ENCODE measurements at places on chromosomes 13 and 19.

DNA sequence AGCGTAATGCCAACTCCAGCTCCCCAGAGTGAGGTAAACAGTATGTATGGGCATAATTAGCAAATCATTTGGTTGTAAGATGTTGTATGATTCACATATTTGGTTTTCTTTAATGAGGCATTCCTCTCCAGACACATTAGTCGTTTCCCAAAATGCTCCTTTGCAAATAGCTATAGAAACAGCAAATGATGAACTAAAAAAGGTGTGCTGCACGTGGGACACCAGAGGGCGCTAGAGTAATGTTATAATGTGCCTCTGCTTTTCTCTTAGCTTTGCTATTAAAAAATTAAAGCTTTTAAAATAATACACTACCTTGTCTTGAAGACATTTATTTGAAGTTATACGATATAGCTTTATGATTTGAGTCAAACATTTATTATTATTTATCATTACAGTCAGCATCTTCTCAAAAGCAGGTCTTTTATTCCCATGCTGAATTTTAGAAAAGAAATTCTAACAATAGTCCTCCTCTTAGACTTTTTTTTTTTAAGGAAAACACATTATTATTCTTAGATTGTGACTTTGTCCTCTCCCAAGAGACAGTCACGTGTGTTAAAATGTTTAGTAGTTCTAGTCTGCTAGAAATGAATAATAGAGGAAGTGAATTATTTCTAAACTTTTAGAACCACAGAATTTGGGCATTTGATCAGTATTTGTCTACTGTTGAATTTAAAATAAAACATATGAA, 121.6 kb upstream of the FRY start:
- peak; percentile 36 for DNase-seq

DNA sequence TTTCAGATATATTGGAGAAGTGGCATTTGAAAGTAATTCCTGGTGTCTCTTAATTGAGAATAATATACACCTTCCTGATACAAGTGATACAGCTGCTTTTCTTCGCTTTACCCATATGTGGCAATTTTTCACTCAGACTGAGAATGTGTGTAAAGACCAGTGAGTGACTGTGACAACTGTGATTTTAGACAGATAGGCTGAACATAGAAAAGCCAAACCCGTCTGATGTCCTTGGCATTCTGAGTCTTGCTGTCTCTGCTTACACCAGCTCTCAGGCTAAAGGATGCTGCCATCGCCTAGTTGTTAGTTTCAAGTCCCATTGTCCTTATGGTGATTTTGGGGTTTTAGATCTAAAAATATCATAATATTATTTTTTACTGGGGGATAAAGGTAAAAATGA, 492.6 kb downstream of the RFC3 start:
- DNase-seq, result no peak

DNA sequence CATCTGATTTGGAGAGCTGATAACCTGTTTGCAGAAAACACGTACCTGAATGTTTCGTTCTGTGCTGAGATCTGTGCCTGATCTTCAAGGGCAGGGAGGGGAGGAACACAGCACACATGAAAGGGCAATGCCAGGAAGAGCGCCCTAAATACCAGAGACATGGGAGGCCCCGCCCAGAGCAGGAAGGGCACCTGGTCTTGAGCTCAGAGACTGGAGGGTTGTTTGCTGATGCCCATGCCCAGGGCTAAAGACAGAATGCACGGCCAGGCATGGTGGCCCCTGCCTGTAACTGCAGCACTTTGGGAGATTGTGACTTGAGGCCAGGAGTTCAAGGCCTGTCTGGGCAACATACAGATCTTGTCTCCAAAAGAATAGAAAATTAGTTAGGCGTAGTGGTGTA, 183.2 kb downstream of the TUBA3C start:
- DNase-seq, result no peak

GRCh38 chr13:21694831-21695230, 24.0 kb downstream of the FGF9 start:
- no peak for DNase-seq

- no peak for DNase-seq
Measured at GRCh38 chr19:42023121-42023942, 29.3 kb upstream of the ATP1A3 start.

DNA sequence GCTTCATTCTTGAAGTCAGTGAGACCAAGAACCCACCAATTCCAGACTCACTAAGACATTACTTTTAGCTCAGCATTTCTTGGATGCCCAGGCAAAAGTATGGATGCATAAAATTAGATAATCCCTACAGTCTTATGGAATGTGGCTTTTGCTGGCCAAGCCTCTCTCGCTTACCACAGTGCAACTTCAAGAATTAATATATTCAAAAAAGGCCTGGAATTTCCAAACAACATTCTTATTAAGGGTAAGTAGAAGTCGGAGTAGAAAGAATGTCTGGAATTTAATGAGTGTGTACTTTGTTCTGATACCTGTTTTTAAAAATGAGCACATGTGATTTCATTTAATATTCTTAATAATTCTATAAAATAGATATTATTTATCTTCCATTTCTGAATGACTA, 302.4 kb upstream of the TMTC4 start:
- DNase-seq, result no peak

GRCh38 chr19:14432791-14433553, at the start of gene PKN1:
Gene PKN1, plus strand, starts transcription at chr19:14433306. Its CDS starts 216 bp downstream, at chr19:14433522.
- DNase-seq, result no peak

- no peak for DNase-seq
Measured at GRCh38 chr13:112638919-112639318, 50.9 kb upstream of the ATP11A start.

GRCh38 chr13:69796256-69796655, 311.4 kb upstream of the ATXN8OS start:
- no peak for DNase-seq

All from fibroblast of skin of left quadriceps (primary cell).